LHCN-M2 (cell line): ENCODE measurements at places on chromosomes 13 and 19. TPM values are rescaled to one million over a fixed set of nuclear protein-coding genes. Genes with fewer than 3 reads are reported as not detected.

DNA sequence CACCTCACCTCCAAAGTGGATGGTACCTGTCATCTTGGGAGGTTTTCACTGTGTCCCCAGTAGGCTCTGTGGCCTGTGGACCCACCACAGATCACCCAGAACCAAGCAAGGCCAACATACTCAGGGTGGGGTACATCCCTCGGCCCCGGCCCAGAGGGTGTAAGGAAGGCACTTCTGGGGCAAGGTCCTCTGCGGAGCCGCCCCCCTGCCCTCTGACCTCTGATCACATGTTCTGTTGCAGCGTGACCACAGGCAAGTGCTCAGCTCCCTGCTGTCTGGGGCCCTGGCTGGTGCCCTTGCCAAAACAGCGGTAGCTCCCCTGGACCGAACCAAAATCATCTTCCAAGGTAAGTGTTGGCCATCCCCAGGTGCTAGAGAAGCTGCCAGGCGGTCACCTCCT lies 36.7 kb downstream of the TMEM161A start:
- no peak for DNase-seq

- DNase-seq = no peak
These were observed 16.8 kb downstream of the SPART start for GRCh38 chr13:36329361-36329760.

GRCh38 chr13:90116121-90116520 lies 1231.4 kb upstream of the MIR17HG start:
- no peak for DNase-seq

- no peak for DNase-seq
These were observed 61.8 kb downstream of the PEX11G start for GRCh38 chr19:7426986-7427385.

DNA sequence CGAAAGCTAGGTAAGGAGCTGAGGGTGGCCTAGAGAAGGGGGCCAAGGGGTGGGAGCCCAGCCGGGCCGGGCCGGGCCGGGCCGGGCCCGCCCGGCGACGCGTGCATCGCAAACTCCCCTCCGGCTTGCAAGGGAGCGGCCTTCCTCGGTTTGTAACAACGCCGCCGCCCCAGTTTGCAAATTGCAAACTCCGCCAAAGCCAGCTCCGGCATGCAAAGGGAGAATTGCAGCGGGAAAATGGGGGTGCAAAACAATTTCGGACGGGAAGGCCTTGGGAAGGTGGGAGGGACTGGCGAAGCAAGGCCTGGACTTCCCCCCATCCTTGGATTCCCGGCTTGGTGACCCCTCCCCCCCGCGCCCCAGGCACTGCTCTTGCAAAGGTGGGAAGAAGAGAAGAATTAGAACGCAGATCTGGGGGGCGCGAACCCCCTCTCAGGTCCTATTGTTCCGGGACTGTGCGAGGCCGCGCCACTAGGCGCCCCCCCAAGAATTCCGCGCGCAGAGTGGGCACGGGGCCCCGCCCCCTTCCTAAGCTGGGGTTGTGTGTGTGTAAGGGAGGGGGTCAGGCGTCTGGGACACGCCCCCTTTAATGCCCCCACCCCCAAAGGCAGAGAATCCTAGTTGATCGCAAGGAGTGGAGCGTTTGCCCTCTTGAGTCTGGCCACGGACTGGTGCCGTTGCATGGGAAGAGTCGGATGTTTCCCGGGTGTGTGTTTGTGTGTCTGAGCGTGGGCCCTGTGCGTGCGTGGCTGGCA lies 926 bp downstream of the PRR12 start:
- peak; percentile 45 for DNase-seq

DNA sequence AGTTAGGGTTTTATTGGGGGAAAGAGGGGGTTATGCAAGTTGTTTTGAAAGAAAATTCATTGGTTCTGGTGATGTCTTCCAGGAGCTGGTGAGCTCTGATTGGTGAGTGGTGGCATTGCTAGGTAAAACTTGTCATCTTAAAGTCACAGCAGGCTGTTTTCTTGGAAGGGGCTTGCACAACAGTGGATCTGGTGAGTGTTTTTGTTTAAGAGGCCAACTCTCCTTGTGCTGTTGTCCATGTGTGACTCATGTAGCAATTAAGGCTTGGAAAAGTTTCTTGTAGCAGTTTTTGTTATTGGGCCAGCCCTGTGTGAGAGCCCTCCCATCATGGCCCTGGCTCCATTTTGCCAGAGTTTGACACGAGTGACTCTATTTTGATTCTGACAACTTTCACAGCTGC lies 109.4 kb downstream of the RFC3 start:
- peak; percentile 74 for DNase-seq

The FLT3LG gene
- total RNA-seq = 2.6 and 4.6 TPM in 2 replicates

The KCNRG gene
- total RNA-seq = 1.2 and 2.6 TPM in 2 replicates
